ENCODE measurements at places on chromosomes 13 and 19.

GRCh38 chr19:19849056-19849455 is 16.6 kb upstream of the ZNF253 start:
- no peak for DNase-seq

- no peak for DNase-seq
These were observed 77.1 kb downstream of the GGACT start for GRCh38 chr13:100511466-100511865.

GRCh38 chr19:33465834-33466233 is 55.8 kb downstream of the PEPD start:
- DNase-seq: no peak

DNA sequence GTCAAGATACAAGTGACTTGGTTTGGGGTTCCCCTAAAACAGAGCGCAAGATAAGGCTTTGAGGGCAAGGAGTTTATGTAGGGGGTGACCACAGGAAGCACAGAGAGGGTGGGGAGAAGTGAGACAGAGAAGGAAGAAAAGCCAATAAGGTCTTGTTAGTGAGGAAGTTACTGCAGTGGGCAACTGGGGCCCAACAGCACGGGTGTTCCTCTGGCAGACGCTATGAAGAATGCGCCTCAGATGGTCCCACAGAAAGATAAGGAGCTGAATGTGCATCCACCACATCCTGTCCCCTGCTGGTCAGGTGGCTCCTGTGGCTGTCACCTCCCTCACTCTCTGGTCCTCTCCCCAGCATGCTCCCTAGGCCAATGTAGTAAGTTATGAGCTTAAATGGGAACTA is 333.5 kb downstream of the TSHZ3 start:
- no peak for DNase-seq

DNA sequence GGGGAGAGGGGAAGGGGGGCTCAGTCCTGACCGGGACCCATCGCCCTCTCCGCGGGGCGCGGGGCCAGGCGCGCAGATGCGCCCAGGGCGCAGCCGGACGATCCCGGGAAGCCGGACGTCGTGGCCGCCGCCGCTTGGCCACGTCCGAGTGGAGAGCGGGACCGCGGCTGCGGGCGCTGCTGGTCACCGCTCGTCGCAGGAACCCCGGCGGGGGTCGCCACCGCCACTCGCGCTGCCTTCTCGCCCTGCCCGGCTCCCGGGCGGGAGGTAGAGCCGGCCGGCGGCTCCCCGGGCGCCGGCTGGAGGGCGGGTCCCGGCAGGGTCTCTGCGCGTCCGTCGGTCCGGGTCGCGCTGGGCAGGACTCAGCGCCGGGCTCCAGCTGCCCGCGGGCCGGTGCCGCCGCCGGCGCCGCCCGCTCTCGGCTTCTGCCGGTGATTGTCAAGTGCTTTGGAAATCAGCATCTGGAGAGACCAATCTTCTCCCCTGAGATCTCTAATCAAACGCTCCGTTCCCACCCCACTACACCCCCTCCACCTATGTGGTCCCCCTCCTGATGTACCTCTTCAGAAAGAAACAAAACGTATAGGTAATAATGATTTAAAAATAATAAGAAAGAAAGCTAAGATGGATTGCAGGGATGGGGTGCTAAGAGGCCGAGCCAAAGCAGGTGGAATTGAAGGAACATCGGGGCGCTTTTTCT is 464.4 kb downstream of the ITGBL1 start:
- DNase-seq: no peak

GRCh38 chr19:47614021-47614295 is 5.0 kb downstream of the BICRA start:
- no peak for DNase-seq

- no peak for DNase-seq
These were observed 1029.6 kb downstream of the PCDH9 start for GRCh38 chr13:66200555-66200954.

GRCh38 chr13:65829241-65830008 is 1400.7 kb downstream of the PCDH9 start:
- DNase-seq: no peak

Data from stimulated activated CD4-positive, alpha-beta T cell treated with anti-CD3 and anti-CD28 coated beads, Interleukin-4, amount 100 ng/mL, for 24 hours (primary cell).